ENCODE measurements at places on chromosomes 6 and 20.
A peak's percentile ranks its signal among the peaks of the same experiment; 100 is the strongest.

GRCh38 chr6:158958504-158959386 is 41.3 kb downstream of the RSPH3 start:
- no peak for DNase-seq

DNA sequence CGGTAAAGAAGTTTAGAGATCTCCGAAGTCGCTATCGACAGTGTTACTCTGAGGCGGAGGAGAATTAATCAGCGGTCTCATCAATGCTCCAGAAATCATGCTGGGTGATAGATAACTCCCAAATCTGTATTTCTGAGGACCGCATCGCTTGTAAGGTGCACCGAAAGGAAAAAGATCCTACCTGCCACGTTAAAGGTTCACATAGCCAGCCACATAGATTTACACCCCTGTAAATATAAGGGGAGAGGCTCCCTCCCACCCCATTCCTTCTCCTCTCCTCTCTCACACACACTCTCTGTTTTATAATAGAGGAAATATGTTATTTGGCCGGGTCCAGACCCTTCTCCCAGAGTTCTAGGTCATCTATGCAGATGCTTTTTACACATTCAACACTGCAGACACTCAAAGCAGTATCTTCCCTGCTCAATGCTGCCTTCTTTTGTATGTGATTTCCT is 620 bp upstream of the DEK start:
- DNase-seq, result no peak

- no peak for DNase-seq
Observed at GRCh38 chr6:126761854-126762253, 356.6 kb upstream of the RSPO3 start.

DNA sequence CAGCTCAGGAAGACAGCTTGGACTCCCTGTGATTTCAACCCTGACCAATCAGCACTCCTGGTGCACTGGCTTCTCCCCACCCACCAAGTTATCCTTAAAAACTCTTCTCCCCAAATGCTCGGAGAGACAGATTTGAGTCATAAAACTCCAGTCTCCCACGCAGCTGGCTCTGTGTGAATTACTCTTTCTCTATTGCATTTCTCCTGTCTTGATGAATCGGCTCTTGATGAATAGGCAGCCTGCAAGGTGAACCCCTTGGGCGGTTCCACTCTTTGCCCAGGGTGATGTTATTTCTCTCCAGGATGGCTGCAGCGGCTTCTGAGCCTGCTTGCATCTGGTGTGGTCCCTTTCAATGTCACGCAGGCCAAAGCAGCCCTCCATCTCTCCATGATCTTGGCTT is 12.4 kb downstream of the SLC52A3 start:
- DNase-seq, result no peak

DNA sequence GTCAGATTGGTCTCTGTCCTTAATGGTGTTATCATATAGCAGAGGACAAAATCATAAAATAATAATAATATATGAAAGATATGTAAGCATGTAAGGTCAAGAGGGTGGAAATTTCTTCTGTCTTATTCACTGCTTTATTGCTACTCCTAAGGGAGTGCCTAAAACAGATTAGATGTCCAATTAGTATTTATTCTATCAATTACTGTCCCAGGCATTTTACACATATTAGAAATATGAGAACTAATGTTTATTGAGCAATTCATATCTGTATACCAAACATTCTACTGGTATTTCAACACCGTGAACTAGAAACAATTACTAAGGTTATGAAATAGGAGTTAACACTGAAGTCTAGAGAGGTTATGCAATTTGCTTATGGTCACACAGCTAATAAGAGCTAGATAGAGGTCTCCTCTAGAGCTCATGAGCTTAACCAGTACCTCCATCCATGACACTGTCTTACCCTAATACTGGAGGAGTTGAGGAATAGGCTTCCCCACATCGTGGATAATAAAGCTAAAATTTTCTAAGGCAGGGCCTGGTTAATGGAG is 302.3 kb downstream of the PLCB1 start:
- no peak for DNase-seq

DNA sequence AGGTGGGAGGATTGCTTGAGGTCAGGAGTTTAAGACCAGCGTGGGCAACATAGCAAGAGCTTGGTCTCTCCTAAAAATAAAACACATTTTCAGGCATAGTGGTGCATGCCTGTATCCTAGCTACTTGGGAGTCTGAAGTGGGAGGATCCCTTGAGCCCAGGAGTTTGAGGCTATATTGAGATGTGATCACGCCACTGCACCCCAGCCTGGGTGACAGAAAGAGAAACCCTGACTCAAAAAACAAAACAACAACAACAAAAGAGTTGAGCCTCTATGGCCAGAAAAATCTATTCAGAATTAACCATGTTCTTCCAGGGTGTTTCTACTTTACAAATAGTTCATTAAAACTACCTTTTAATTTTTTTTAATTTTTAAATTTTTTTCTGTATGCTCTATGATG is 60.6 kb downstream of the TIAM2 start:
- DNase-seq, result no peak

DNA sequence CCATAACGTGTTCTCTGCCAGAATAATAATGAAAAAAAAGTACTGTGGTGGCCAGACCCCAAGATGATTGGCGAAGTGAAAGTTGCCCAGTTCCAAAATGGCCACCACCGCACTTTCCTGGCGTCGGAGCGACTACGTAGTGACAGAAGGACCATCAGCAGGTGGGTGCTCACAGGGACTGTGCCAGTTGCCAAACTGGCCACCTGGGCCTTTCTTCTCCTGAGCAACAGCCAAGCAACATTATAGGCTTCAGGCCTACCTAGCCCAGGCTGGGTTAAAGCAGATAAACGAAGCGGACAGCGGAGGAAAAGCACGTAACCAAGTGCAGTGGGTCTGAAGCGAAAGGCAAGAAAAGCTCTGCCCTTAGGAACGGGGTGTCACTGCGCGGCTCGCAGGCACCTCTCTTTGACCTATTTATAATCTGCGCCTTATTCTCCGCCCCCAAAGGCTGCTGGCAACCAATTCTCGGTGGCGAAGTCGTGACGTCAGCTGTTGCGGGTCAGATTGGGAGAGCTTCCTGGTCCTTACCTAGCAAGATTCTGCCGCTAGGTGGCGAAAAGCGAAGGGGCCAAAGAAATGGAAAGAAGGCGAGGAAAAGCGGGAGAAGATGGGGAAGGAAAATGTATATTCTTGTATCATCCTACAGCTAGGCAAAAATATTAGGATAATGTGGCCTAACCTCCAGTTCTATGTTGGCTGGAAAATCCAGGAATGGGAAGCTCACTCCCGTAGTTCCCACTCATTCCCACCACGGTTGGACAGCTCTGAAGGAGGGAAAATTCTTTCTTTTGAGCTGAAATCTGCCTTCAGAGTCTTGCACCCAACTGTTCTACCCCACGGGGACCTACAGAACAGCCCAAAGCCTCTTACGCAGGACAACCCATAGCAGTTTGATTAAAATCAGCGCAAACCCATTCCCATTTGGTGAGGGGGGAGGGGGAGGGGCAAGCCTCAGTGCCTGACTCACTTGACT is 6.9 kb upstream of the MOG start:
- peak; percentile 96 for DNase-seq

GRCh38 chr20:6888736-6889395 is 121.4 kb downstream of the BMP2 start:
- no peak for DNase-seq

- DNase-seq, result no peak
Observed at GRCh38 chr6:75759207-75759606, 10.2 kb downstream of the MYO6 start.

GRCh38 chr6:11201772-11202512 is 30.5 kb downstream of the NEDD9 start:
- no peak for DNase-seq

- DNase-seq, result peak; percentile 37
Observed at GRCh38 chr6:43977404-43978111, 149.7 kb downstream of the MRPL14 start.

DNA sequence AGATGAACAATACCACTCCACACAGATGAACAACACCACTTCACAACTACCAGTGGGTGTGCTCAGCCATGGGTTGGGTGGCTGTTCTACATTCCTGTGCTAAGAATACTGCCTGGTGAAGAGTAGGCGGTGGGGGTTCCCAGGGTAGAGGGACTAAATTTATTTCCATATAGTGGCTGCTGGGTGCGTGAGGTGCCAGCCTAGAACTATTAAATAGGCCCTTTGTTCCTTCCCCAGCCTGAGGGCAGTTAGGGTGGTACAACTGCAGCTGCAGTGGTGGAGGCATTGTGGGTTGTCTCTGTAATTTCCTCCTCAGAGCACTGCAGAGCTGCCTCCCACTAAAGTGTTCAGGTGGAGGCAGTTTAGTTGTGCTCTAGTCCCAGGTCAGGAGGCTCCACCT is 618.4 kb downstream of the MMUT start:
- DNase-seq, result no peak

DNA sequence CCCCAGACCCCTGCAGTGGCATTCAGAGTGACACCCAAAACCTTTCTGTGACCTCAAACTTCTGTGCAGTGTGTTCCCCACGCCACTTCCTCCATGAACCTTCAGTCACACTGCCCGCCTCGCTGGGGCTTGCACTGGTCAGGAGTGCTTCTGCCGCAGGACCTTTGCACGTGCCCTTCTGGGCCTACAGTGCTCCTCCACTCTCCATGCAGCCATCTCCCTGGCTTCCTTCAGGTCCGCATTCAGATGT is 27.1 kb downstream of the SYNJ2 start:
- DNase-seq, result no peak

DNA sequence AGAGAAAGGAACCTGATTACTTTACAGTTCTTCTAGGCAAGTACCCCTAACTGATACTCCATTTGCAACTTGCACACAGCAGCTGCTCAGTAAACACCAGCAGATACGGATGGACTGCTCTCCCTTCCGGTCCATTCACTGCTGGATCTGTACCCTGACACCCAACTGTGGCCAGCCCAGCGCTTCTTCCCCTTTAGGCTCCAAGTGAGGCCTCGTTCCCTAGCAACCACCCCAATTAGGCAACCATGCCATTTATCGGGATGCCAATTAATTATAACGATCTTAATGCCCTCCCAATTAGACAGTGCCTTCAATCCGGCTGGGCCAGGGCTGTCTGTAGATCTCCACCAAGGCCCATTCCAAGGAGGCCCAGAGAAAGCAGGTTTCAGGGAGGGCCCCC is 3.2 kb downstream of the SULF2 start:
- DNase-seq, result no peak

DNA sequence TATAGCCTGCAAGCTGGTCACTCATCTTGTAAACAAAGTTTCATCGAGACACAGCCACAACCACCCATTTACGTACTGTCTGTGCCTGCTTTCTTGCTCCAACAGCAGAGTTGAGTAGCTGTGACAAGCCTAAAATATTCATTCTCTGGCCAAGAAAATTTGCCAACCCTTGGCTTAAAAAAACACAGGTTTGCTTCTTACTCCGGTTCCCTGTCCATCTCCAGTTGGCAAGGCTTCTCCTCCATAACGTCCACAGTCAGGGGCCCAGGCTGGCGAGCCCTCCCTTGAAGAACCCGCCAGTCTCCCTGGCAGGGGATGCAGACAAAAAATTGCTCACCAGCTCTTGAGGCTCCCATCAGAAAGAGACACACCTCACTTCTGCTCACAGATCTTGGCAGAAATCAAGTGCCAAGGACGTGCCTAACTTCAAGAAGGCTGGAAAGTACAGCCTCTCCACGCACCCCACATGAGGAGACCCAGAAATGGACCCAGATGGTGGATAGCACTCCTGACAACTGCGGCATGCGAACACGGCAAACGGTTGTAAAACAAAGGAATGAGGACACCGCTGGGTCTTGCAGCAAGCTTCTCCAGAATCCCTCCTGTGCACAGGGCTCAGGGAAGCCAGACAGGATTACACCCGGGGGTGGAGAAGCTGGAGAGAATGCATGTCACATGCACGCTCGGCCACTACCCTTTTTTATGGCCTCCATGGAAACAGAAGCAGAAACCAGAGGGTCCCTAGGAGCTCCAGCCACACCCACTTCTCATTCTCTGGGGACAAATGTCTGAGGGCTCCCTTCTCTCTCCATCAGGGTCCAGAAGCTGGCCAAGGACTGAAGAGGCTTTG is 59.8 kb upstream of the SIRPA start:
- no peak for DNase-seq

GRCh38 chr6:110181131-110182030 is 1.2 kb downstream of the CDC40 start:
- no peak for DNase-seq

GRCh38 chr6:10310826-10311225 is 104.0 kb downstream of the TFAP2A start:
- DNase-seq, result no peak

DNA sequence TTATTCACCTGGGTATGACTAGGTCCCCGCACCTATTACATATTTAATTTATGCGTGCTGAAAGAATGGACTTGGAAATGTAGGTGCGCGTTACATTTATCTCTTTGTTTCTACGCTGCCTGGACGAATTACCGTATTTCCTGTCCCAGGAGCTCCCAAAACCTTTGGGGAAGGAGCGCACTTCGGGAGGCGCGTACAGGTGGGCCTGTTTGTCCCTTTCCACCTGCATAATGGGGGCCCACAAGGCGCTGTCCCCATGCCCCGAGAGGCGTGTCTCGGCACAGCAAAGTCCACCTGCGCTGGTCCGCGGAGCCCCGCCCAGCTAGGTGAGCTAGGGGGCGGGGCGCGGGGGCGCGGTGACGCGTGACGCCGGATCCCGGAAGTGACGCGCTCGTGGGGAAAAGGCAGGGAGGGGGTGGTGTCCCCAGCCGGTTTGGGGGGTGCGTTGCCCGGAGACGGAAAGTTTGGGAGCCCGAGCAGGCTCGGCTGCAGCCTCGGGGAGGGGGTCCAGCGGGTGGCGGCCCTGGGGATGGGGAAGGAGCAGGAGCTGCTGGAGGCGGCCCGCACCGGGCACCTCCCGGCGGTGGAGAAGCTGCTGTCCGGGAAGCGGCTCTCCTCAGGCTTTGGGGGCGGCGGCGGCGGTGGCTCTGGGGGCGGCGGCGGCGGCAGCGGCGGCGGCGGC is at the start of gene ANKS1A:
TSS of gene ANKS1A (plus strand) at position 382 of the 682 bp plus-strand sequence. CDS start at position 530, 148 bp downstream.
- peak; percentile 91 for DNase-seq

DNA sequence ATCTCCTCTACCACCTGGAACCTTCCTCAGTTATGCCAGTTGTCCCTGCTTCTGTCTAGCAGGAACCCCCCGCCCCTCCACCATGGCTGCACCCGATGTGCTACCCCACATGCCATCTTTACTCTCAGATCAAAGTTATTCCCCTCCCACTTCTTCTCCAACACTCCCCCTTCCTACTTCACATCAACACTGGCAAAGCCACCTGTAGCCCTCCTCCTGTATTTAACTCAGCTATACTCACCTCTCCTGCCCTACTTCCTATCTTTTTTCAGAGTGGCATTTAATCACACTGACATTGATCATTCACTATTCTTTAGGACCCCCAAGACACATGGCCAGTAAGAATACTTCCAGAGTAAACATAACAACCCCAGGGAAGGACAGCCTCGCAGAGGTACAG is 84.3 kb downstream of the MBOAT1 start:
- no peak for DNase-seq

Data from type B pancreatic cell (in vitro differentiated cells).